ENCODE measurements at places on chromosomes 2 and 18.

GRCh38 chr2:106953236-106953635 lies 67.3 kb upstream of the ST6GAL2 start:
- no peak for DNase-seq

- no peak for DNase-seq
Observed at GRCh38 chr18:76579301-76579695, 84.3 kb upstream of the ZNF516 start.

DNA sequence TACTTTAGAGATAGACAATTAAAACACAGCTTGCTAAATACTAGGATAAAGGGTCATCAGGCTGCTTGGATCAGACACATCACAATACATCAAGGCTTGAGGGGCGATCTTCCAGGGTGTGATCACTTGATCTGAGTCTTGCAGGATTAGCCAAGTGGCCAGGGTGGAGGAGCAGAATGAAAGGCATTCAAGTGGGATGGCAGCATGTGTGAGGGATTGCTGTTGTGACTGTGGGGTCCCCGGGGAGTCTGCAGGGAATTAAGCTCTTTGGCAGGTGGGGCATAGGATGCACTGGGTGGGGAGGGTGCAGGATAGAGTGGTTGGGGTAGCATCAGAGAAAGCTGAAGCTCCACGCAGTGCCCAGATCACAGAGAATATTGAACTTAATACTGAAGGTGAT lies 58.0 kb upstream of the TMEM163 start:
- DNase-seq: no peak

DNA sequence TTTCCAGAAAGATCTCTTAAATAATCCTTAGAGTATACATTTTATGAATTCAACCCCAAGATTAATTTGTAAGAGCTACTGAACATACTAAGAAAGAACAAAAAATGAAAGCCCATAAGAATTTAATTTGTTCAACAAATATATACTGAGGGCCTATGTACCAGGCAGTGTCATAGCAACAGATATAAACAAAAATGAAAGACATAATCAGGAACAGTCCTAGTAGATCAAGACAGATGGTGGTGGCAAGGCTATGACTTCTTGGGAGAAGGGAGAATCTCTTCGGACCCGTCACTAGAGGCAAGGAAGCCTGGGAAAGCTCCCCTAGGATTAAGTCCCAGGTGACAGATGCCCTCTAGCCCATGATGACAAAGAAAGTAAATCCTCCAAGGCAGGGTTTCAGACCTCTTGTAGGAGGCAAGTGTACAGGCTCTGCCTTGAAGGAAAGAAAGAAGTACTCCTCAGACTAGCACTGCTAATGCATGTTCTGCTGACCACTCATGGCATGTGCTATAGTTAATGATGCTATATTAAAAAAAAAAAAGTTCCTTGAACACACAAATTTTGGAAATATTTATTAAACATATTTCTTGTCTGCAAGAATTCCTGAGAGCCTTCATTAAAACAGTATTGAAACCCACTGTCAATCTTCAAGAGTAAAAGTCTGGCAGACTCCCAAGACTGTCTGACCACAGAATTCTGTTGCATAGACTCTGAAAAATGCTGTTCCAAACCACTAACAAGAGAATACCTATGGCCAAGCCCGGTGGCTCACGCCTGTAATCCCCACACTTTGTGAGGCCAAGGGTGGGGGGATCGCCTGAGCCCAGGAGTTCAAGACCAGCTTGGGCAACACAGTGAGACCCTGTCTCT lies 31.5 kb downstream of the NOL10 start:
- no peak for DNase-seq

- no peak for DNase-seq
Observed at GRCh38 chr2:188576651-188577050, 285.0 kb downstream of the GULP1 start.

GRCh38 chr18:59377613-59378337 lies 18.7 kb upstream of the LMAN1 start:
- no peak for DNase-seq

DNA sequence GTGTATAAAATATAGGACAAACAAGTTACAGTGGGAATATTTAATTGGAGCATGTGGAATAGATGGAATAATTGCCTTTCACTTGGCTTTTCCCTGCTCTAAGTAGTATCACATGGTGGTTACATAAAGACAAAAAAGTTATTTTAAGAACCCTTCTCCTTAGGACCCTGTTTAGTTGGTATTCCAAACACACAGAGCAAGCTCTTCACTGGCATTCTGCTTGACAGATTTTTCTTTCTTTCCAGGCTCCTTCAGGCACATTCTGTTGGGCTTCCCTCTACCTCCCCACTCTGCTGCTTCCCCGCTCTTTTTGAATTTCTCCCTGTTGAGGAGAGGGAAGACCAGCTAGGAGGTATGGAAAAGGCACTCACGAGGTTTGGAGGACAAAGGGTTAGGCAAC lies 29.0 kb upstream of the DARS1 start:
- no peak for DNase-seq

GRCh38 chr2:7011356-7012083 lies 94.3 kb downstream of the RNF144A start:
- DNase-seq: no peak

DNA sequence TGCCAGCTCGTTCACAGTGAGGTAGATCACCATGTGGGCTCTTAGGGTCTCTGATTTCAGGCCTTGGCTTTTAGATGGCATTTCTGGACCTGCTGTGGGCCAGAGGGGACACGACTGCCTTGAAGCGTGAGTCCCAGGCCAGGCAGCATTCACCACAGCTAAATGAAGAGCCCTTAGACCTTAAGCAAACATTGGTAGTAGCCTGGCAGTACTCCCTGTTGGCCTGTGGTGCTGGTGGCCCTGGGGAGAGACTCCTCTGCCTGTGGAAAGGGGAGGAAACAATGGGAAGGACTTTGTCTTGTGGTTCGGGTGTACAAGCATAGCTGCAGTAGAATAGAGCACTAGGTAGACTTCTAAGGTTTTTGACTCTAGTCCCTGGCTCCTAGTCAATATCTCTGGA lies 456.0 kb upstream of the DCC start:
- no peak for DNase-seq

- DNase-seq: no peak
Observed at GRCh38 chr18:80070825-80071224, 36.6 kb downstream of the RBFA start.

GRCh38 chr2:134601264-134601663 lies 117.5 kb downstream of the TMEM163 start:
- DNase-seq: no peak

DNA sequence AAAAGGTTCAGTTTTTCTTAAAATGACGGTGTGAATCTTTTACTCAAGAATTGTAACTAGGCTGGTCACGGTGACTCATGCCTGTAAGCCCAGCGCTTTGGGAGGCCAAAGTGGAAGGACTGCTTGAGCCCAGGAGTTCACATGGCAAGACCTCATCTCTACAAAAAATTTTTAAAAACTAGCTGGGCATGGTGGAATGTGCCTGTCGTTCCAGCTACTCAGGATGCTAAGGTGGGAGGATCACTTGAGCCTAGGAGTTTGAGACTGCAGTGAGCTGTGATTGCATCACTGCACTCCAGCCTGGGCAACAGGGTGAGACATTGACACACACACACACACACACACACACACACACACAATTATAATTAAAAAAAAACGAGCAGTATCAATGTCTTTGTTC lies 369.8 kb downstream of the DPP10 start:
- no peak for DNase-seq

DNA sequence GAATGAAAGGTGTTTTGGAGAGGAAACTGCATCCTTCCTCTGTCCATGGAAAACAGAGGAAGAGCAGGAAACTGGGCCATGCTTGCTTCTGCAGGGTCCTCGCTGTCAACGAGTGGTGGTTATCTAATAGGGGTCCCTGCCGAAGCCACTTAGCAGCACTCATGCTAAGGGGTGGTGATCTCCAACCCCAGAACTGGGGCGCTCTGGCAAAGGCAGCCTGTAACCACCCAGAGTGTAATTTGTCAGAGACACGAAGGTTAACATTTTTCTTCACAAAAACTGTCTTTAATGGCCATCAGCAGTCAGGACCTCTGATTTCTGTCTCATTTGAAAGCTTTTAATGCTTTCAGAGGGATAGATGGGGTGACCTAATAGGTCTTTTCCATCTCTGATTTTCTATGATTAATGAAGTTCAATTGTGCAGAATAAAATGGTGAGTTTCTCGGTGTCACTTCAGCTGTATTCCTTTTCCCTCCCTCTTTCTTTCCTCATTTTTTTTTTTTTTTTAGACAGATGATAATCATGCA lies 231.3 kb upstream of the CELF4 start:
- DNase-seq: no peak

- DNase-seq: no peak
Observed at GRCh38 chr2:101112772-101113157, 38.4 kb downstream of the TBC1D8 start.

DNA sequence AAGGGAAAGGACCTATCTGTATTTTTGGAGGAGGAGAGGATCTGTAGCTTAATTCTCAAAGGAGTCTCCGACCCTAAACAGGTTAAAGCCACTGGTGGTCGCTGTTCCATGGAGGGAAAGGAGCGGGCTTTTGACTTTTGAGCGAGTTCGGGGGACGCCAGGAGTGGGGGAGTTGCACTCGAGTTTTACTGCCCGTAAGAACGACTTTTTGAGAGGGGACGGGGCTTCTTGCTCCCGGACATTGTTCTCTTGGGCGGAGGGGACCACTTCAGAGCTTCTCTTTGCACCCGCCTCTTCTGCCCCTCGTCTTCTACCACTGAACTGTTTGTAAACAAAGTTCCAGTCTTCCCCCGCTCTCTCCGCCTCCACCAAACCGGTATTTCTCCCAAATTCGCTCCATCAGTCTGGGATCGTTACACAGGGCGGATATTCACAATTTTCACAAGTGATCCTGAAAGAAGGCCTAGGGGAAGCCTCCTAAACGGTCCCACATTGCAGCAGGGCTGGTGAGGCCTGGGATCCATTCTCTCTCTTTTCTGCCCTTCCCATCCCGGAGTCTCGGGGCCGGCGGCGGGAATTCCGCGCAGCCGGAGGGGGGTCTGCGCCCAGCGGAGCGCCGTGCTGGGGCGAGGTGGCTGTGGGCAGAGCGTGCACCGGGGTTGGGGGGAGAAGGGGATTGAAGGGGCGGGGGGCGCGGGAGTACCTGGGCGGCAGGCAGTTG lies 6.6 kb downstream of the DLX2 start:
- peak; percentile 26 for DNase-seq

- DNase-seq: no peak
Observed at GRCh38 chr2:48274040-48274439, 255.9 kb upstream of the STON1 start.

- no peak for DNase-seq
Observed at GRCh38 chr18:8513249-8513648, 96.0 kb upstream of the RAB12 start.

DNA sequence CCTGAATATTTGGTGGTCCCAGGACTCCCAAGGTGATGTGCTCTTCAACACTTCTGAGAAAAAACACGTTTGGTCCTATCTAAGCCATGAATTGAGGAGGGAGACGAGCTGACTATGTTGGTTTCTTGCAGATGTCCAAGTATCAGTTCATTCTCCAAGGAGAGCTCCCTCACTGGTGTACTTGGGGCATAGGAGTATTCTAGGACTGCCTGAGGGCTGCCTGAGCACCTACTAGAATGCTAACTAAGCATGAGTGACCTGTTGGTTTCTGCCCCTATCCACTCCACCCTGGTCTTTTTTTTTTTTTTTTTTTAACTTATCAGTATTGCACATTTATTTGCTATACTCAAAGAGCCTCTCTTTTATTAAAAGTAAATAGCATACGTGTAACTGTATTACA lies 200.5 kb upstream of the FANCL start:
- DNase-seq: no peak

DNA sequence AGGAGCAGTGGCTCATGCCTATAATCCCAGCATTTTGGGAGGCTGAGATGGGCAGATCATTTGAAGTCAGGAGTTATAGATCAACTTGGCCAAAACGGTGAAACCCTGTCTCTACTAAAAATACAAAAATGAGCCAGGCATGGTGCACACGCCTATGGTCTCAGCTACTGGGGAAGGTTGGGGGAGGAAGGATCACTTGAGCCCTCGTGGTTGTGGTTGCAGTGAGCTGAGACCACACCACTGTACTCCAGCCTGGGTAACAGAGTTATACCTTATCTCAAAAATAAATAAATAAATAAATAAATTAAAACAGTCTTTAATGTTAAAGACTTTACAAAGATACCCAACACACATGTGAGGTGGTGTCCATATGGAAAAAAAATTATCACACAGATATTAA lies 134.0 kb downstream of the C2orf74 start:
- DNase-seq: no peak

DNA sequence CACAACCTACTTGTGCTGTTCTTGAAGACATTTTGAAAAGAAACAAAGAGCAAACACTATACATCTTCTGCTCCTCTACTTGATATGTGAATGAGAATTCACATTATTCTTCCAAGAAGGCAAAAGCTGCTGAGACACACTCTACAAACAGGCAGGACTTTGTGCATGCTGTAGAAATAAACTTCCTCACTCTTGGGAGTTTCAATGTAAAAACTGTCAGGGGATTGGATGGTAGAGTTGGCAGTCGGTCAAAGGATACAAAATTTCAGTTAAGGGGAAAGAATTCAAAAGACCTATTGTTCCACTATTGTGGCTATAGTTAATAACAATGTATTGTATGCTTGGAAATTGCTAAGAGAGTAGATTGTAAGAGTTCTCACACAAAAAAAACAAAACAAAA lies 196.3 kb downstream of the MC4R start:
- DNase-seq: no peak

DNA sequence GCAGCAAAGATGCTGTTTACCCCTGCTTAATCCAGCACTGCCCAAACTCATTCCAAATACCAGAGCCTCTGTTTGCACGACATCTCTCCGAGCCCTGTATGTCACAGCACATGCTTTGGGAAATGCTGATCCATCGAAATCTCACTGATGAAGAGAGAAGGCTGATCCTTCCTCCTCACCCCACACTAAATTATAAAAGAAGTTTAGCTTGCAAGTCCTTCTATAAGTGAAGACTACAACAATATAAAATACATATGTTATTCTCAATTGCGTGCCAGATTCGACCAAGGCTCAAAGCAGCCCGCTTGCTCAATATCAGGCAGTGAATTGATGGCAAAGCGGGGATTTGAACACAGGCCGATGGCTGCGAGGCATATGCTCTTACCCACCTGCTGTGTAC lies 30.7 kb upstream of the SLC35F6 start:
- no peak for DNase-seq

GRCh38 chr2:3001615-3002560 lies 375.7 kb downstream of the EIPR1 start:
- no peak for DNase-seq

DNA sequence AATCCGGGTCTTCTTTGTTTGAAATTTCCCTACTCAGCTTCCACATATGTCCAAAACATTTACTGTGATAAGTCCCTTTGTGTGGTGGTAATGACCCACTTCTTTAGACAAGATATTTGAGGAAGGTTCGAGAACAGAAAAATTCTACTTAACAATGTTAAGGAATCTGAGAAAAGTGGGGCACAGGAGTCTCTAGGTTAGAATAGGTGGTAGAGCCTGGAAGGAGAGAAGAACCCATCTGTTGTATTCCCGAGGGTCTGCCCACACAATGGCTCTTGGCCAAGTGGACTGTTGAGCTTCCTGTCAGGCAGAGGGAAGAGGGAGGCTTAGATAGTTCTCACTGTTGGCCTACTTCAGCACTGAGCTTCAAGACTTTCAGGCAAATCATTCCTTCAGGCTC lies 4.3 kb downstream of the IGFBP2 start:
- no peak for DNase-seq

GRCh38 chr2:54457323-54458023 lies 1.3 kb downstream of the SPTBN1 start:
- DNase-seq: peak; percentile 47
